ENCODE measurements at places on chromosomes 2 and 18.

DNA sequence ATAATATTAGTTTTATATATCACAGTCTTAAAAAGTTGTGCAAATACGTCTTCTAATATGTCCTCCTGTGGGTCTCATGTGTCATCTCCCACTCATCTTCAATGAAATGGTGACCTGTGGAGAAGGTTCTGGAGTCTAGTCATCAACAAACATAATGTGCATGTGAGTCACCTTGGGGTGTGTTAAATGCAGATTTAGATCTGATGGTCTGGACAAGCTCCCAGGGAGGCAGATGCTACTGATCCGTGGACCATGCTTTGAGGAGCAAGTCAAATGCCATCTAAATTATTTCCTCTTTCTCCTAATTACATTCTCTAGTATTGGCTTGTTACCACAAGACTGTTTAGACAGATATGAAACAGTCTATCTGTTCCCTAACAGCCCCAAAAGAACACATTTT lies 210.9 kb downstream of the CD226 start:
- DNase-seq = no peak

DNA sequence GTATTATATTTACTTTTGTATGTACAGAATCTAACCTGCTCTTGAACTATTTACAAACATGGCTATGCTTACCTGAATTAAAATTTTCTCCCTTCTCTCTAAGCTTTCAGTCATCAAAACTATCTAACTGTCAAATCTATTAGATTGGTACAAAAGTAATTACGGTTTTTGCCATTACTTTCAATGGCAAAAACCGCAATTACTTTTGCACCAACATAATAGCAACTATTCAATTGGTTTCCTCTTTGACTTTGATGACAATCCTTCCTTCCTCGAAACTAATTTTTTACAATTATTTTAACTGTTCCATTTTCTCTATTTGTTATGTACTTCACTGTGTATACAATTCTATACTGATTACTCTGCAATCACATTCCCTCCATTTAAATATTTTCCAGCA lies 1019.4 kb upstream of the CDH2 start:
- DNase-seq = no peak

GRCh38 chr2:159009940-159010339 lies 41.5 kb downstream of the TANC1 start:
- DNase-seq = no peak

DNA sequence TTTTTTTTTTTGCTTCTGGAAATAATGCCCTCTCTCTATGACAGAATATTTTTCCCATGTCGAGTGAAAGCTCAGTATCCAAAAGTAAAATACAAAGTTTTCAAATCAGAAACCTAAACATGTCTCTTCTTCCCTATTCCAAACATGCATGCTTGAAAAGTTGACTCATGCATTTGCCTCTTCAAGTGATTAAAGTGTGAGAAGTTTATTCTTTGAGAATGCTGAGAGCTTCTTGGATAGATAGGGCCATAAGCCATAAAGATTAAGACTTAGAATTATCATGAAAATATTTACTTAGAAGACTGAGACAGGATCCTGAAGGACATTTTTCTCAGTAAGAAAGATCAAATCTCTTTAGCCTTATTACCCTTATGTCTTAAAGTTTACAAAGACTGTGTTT lies 98.6 kb upstream of the EPB41L5 start:
- no peak for DNase-seq

DNA sequence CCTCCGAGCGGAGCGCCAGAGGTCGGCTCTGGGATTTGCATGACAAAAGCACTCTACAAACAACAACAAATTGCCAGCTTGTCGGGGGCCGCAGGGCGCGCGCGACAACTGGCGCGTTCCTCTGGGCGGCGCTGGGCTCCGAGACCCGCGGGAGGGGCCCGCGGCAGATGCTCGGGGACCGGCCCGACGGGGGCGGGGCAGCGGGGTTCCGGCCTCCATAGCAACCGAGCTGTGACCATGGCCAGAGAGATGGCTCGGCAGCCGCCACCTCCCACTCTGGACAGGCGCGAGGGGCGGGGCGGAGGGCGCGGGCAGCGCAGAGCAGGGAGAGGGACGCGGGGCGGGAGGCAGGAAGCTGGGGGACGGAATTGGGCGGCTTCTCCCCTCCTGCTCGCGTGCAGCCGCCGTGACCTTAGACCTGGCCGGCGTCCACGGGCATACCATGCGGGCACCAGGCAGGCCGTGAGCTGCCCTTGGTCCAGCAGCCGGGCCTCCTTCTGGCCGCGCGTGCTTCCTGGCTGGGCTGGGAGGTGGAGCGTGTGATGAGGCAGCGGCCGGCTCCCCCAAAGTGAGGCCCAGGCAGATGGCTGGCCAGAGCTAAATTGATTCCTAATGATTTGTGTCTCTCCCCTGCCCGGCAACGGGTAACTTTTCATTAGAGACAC lies 171.5 kb downstream of the CELF4 start:
- DNase-seq = no peak

All from SIG-M5 (cell line).